ENCODE measurements at places on chromosomes 12 and 14.

DNA sequence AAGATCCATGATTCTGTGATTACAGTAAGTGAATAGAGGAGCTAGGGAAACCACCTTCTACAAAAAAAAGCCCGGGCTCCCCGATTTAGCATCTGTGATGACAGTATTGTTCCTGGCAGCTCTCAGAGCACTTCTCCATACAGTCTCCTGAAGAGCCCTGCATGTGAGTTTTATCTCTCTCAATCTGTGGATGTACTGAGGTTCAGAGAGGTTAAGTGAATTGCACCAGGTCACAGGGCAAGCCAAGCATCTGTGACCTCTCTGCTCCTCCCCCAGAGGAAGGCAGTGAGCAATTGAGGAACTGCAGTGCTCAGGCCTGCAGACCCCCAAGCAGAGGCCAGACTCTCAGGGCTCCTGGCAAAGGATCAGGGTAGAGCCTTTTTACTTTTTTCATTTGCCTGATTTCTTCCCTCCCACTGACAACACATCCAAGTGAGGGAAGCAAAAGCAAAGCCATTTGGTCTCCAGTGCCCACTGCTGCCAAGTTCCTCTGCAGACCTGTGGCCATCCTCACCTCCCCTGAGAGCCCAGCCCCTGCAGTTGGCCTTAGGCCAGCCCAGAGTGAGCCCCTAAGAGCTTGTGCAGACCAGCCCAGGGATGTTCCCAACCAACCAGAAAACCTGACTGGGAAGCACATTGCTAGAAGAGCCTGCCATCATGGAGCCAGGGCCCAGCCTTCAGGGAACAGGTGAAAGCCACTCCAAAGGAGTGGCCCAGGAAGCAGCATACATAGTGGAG, 47.6 kb upstream of the PNMA1 start:
- DNase-seq, result no peak

- DNase-seq, result no peak
Measured at GRCh38 chr14:32478050-32478449, 149.0 kb downstream of the AKAP6 start.

DNA sequence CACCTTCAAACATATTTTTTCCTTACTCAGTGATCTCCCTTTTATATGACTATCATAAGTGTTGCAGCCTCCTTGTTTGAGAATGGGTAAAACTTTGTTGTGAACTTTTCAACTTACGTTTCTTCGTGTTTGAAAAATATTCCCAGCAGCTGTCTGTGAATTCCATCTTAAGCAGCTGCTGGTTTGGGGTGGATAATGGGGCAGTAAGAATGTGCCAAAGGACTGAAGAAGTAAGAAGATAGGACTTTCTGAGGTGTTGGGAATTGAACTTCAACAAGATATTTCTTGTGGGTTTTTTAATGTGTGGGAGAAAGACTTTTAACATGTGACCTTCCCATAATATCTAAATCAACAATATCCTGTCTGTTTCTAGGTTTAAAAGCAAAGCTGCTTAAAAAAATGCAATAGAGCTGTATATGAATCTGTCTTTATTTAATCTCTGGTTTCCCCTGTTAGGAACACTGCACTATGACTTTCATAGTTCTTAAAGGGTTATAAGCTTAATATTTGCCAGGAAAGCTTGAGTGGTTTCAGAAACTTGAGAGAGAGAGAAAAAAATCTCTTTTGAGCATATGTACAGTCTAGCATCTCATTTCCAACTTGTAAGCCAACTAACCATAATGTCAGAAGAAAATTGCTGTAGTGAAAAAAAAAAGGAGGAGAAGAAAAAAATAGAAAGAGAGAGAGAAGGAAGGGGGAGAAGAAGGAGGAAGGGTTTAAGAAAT, 1659.2 kb upstream of the FLRT2 start:
- DNase-seq, result no peak

- DNase-seq, result no peak
Measured at GRCh38 chr12:1309613-1310012, 284.8 kb downstream of the FBXL14 start.

DNA sequence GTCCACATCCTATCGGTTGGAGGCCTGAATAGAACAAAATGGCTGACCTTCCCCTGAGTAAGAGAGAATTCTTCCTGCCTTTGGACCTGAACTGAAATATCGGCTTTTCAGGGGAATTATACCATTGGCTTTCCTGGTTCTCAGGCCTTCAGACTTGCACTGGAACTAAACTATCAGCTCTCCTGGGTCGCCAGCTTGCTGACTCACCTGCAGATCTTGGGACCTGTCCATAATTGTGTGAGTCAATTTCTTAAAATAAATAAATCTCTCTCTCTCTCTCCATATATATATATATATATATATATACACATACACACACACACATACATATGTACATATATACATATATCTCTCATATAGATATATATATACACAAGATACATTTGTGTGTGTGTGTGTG, 41.6 kb downstream of the KCNK10 start:
- no peak for DNase-seq
